ENCODE measurements at places on chromosomes 12 and 14.
A peak's percentile ranks its signal among the peaks of the same experiment; 100 is the strongest.

GRCh38 chr14:45051896-45052295 lies 32.0 kb upstream of the PRPF39 start:
- DNase-seq: no peak

DNA sequence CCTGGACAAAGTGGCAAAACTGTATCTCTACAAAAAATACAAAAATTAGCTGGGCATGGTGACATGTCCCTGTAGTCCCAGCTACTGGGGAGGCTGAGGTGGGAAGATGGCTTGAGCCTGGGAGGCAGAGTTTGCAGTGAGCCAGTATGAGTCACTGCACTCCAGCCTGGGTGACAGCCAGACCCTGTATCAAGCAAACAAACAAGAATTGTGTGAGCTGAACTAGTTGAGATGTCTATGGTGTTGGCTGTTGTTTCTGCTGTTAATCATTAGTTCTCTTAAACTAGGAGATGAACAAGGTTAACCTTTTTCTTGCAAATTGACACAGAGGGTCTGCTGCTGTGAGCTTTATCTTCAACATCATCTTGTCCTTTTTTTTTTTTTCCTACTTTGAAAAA lies 23.6 kb downstream of the RASSF3 start:
- no peak for DNase-seq

GRCh38 chr12:12585115-12585863 lies 22.6 kb upstream of the DUSP16 start:
- DNase-seq: no peak

GRCh38 chr12:131102991-131103668 lies 149.4 kb downstream of the ADGRD1 start:
- DNase-seq: no peak

- DNase-seq: no peak
Measured at GRCh38 chr12:24036438-24037216, 87.2 kb upstream of the SOX5 start.

DNA sequence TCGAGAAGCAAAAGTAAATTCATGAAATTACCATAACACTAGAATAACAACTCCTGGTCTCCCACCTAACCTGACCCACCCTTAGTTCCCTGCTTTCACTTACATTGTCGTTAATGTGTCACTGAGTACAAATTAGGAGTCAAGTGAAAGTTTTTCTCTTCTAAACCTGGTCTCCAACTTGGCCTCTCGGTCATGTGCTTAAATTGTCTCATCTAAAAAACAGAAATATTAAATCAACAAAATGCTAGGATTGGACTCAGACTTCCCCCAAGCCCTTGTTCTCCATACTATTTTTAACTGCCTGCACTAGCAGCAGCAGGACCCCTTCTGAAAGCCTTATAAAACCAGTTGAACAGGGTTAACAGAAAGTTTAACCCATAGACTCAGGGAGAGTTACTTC lies 1.8 kb upstream of the BTG1 start:
- DNase-seq: no peak

- no peak for DNase-seq
Measured at GRCh38 chr12:129665414-129665813, 238.4 kb downstream of the TMEM132D start.

- DNase-seq: peak; percentile 59
Measured at GRCh38 chr14:97978341-97978740, 1181.2 kb downstream of the VRK1 start.

GRCh38 chr12:77087427-77087826 lies 22.1 kb upstream of the E2F7 start:
- no peak for DNase-seq

- DNase-seq: no peak
Measured at GRCh38 chr12:56930241-56930640, 4.0 kb downstream of the SDR9C7 start.

- DNase-seq: no peak
Measured at GRCh38 chr12:121202407-121203355, 7.2 kb upstream of the P2RX4 start.

DNA sequence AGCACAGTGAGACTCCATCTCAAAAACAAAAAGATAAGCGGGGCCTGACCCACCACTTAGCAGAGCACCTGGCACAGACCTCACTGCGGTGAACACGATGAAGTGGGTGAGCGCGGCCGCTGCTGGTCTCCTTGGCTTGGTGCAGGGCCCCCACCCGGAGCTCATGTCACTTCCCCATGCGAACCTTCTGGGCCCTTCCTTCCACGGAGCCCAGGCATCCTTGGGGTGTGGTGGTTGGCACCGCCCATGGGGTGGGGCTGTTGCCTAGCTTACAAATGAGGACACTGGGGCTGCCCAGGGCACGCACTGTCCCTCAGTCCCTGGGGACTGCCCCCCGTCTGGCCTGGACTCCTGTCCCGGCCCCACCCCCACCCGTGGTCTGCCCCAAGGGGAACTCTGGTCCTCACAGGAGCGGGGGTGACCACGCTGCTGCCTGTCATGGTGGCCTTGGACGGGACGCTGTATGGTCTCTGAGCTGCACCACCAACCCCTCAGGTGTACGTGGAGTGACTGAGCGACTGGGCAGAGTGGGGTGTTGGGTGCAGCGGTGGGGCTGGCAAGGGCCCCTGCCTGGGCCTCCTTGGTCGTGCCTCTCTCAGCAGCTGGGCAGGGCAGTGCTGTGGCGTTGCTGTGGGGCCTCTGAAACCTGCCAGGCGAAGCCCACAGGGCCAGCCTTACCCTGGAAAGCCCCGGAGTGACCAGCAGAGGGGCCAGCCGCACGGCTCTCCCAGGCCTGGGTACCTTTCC lies 15.3 kb downstream of the FBRSL1 start:
- no peak for DNase-seq

- DNase-seq: no peak
Measured at GRCh38 chr14:89344920-89345254, 72.1 kb downstream of the FOXN3 start.

DNA sequence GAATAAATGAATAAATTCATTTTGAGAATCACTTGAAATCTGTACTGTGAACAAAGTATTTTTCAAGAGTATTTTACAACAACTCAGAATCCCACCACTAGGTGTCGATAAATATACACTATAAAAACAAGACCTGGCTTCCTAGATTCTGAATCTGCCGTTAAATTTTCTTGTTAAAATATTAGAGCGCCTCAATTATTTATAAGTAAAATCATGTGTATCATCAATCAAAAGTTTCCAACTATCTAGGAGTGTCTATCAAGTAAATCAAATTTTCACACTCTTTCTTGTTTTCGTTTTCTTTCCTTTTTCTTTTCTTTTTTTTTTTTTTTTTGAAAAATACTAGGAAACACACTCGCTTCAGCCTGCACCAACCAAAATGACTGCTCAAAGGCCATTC lies 179.2 kb upstream of the DCN start:
- no peak for DNase-seq

DNA sequence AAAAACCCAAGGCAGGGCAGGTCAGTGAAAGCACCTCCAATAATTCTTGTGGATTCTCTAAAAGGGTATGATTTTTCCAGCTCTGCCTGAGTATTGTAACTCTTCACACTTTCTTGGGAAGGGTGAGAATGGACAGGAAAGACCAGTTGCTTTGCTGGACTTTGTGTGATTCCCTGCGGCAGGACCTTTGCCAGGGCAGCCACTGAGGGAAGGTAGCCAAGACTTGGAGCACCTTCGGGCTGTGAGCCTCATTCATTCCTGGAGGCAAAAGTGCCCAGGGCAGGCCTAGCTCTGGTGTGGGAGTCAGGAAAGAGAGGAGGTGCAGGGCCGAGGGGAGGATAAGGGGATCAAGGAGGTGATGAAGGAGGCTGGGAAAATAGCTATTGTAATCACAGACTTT lies 80.2 kb downstream of the VCPKMT start:
- no peak for DNase-seq

DNA sequence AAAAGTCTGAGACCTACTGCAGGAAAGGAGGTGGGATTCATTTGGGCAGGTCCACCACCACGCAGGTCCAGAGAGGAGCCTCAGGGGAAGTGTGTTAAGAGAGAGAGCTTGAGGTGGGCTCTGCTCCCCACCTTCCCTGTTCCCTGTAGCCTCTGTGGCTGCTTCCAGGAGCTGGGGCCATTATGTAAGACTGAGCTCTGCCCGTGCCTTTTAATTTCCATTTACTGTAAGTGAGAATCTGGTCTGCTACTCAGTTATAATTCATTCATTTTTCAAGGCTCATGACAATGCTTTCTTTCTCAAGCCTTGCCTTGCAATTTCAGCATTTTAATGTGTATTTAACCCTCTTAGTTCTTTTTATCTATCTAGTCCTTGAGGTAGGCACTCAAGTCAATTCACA lies 8.3 kb downstream of the SLC4A8 start:
- no peak for DNase-seq

GRCh38 chr12:7162691-7163114 lies 26.8 kb upstream of the PEX5 start:
- no peak for DNase-seq

- no peak for DNase-seq
Measured at GRCh38 chr12:54937376-54937775, 47.2 kb downstream of the TESPA1 start.

- no peak for DNase-seq
Measured at GRCh38 chr12:67633708-67634107, 14.8 kb upstream of the DYRK2 start.

GRCh38 chr14:101088714-101089113 lies 185.2 kb upstream of the RTL1 start:
- no peak for DNase-seq

DNA sequence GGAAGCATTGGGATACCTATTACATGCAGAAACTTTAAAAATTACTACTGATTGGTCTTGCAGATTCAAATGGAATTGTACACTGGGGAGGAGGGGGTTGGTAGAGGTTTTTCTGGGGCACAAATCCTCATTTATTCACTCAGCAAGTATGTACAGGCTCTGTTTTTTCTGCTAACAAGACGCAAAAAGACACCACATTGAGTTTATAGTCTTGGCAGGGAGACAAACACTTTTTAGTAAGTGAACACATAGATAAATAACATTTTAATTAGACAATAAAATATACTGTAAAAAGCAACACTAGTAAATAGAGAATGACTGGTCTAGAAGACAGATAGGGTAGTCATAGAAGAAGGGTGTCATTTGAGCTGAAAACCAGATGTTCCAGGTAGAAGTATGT lies 23.8 kb downstream of the GLIPR1L2 start:
- DNase-seq: no peak

DNA sequence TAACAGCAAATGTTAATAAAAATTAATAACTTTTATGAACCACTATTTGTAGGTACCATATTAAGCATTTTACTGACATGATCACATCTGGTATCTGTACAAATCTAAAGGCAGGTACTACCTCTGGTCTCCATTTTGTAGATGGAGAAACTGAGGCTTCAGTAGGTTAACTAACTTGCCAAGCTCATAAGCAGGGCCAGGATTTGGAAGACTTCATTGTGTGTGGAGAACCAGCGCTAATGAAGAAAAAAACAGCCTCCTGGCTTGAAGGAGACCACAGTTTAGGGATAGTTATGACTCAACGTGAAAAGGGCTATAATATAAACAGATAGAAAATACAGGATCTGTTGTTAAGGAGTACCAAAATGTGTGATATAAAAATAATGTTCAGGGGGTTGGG lies 1.0 kb downstream of the NUP37 start:
- DNase-seq: no peak

- no peak for DNase-seq
Measured at GRCh38 chr12:92779902-92780301, 77.1 kb downstream of the PLEKHG7 start.

DNA sequence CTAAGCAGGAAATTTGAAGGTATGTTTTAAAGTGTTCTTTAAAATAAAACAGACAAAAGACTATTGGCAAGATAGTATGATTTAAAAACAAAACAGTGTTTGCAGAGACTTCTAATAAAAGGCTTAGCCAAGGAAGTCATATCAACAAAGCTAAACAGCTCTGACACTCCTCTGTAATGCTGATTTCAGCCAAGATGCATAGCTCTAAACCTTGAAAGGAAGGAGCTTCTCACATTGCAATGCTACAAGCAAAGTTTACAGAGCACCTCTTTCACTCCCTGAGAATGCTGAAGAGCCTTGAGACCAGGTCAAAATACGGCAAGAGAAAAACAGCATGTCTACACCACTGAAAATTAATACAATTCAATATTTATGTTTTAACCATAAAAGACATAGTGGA lies 51.8 kb downstream of the PARP11 start:
- DNase-seq: no peak

DNA sequence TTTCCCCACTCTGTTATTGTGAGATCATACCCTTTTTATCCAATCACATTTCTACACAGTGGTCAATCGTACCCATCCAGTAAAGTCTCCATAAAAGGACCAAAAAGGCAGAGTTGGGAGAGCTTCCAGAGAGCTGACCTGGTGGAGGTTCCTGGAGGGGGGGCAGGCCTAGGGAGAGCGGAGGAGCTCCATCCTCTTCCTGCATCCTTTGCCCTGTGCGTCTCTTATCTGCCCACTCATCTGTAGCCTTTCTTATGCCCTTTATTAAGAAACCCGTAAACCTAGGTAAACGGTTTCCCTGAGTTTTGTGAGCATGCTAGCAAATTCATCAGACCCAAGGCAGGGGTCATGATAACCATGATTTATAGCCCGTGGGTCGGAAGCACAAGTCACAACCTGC lies 26.2 kb downstream of the EVL start:
- no peak for DNase-seq

DNA sequence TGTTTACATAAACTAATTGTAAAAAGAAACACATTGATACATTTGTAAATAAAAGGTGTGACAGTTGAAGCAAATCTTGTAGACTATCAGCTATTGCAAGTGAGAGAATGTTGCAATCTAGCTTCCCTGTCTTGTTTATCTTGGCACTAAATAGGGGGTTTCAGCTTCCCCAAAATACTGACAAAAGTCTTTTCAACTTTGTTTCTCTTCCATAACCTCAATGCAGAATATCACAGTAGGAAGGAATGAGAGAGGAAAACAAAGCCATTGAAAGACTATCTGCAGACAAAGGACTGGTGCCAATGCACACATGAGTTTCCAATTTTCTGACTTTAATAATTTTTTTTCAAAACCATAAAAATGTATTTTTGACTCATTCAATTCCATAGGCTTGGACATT lies 886.2 kb upstream of the MGAT4C start:
- DNase-seq: no peak

- DNase-seq: no peak
Measured at GRCh38 chr12:53659011-53659551, 16.8 kb downstream of the ATP5MC2 start.

GRCh38 chr14:22955702-22956569 lies 954 bp downstream of the HAUS4 start:
- no peak for DNase-seq

- no peak for DNase-seq
Measured at GRCh38 chr12:52581481-52581880, 7.8 kb upstream of the KRT74 start.

DNA sequence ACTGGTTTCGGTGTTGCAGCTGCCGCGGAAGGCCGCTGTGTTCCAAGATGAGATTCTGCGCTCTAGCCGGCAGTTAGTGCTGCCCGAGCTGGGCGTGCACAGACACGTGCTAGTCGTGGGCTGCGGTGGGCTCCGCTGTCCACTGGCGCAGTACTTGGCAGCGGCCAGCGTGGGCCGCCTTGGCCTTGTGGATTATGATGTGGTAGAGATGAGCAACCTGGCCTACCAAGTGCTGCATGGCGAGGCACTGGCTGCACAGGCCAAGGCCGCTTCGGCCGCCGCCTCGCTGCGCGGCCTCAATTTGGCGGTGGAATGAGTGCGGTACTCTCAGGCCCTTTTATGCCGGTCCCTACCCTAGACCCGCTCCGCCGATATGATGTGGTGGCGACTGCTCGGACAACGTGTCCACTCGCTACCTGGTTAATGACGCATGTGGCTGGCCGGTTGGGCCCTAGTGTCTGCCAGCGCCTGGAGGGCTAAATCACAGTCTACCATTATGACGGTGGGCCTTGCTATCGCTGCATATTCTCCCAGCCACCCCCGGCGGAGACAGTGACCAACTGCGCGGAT lies 102.2 kb downstream of the SNAPC1 start:
- DNase-seq: no peak

- DNase-seq: no peak
Measured at GRCh38 chr12:114368685-114369452, 37.1 kb downstream of the TBX5 start.
